ENCODE measurements at places on chromosomes 5 and 9. TPM values are rescaled to one million over a fixed set of nuclear protein-coding genes. Genes with fewer than 3 reads are reported as not detected.

The FAM169A gene
- 50.5 TPM for total RNA-seq

The PLPP1 gene
- total RNA-seq = 100 TPM

The SLC6A19 gene
- 0.09 TPM for total RNA-seq

The CDH9 gene
- total RNA-seq = not detected

The SLC36A1 gene
- total RNA-seq = 25.5 TPM

The SPATA31D4 gene
- total RNA-seq = not detected

The TAF11L13 gene
- total RNA-seq = not detected

The FIBCD1 gene
- total RNA-seq = 3.5 TPM

The PCDH1 gene
- 45.4 TPM for total RNA-seq

The CCDC152 gene
- 4.7 TPM for total RNA-seq

The CERCAM gene
- total RNA-seq = 26.8 TPM

The FBXL7 gene
- 12.9 TPM for total RNA-seq

The PHF24 gene
- total RNA-seq = 1.9 TPM

The FGF10 gene
- 0.44 TPM for total RNA-seq

The KCNT1 gene
- not detected for total RNA-seq

The EIF4E1B gene
- 2.2 TPM for total RNA-seq

The PCDHA6 gene
- 5.1 TPM for total RNA-seq

The PCDHB16 gene
- 12.1 TPM for total RNA-seq

The MCIDAS gene
- total RNA-seq = 0.68 TPM

The AIF1L gene
- 76.0 TPM for total RNA-seq

The C5orf58 gene
- 1.2 TPM for total RNA-seq

The WNT8A gene
- 0.88 TPM for total RNA-seq

The ZFP2 gene
- total RNA-seq = 1.3 TPM

The CTXN3 gene
- total RNA-seq = not detected

The PCDHGA10 gene
- total RNA-seq = 3.2 TPM

The CDH6 gene
- total RNA-seq = 1.1 TPM

The DOCK8 gene
- 28.1 TPM for total RNA-seq

The FOXI1 gene
- total RNA-seq = 4.7 TPM

The ELAVL2 gene
- 6.1 TPM for total RNA-seq

The IFNB1 gene
- not detected for total RNA-seq

The TTC16 gene
- 0.12 TPM for total RNA-seq

The FBN2 gene
- 215 TPM for total RNA-seq

The LCN2 gene
- not detected for total RNA-seq

The COL23A1 gene
- total RNA-seq = 52.1 TPM

The SPATA24 gene
- total RNA-seq = 11.7 TPM

The CDKN2A gene
- 4.2 TPM for total RNA-seq

The MSX2 gene
- total RNA-seq = 2.8 TPM

The MAT2B gene
- total RNA-seq = 49.9 TPM

The DDX4 gene
- not detected for total RNA-seq

The CCL28 gene
- not detected for total RNA-seq

The IFNK gene
- total RNA-seq = not detected

The ZNF622 gene
- total RNA-seq = 24.9 TPM

The C9orf153 gene
- total RNA-seq = 0.37 TPM

The CYFIP2 gene
- 33.4 TPM for total RNA-seq

The RUFY1 gene
- 45.7 TPM for total RNA-seq

The KIAA1191 gene
- 164 TPM for total RNA-seq
